ENCODE measurements at places on chromosomes 1 and 21. TPM values are rescaled to one million over a fixed set of nuclear protein-coding genes. Genes with fewer than 3 reads are reported as not detected.

- DNase-seq, result no peak
Measured at GRCh38 chr1:111234866-111235265, 7.4 kb downstream of the CHI3L2 start.

DNA sequence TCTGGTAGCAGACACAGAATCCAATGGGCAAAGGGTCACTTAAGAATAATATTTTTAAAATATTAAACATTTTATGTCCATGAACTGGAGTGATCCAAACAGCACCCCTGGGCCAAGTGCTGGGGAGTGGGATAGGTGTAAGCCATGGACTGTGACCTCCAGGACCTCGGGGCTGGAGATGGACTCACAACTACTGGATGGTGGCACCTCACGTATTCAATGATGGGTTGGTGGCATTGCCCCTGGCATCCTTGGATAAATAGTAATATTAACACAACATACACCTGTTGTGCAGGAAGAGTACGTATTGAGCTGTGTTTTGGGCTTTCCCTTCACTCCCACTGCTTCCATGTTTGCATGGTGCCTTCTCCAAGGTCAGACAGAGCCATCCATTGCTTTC, 39.3 kb upstream of the TENT5C start:
- DNase-seq, result no peak

The GSTM4 gene
- total RNA-seq, result 8.2 TPM

The FCAMR gene
- not detected for total RNA-seq

The LAPTM5 gene
- total RNA-seq, result 190 TPM

GRCh38 chr1:180181996-180182642, 27.4 kb downstream of the QSOX1 start:
- DNase-seq, result no peak

DNA sequence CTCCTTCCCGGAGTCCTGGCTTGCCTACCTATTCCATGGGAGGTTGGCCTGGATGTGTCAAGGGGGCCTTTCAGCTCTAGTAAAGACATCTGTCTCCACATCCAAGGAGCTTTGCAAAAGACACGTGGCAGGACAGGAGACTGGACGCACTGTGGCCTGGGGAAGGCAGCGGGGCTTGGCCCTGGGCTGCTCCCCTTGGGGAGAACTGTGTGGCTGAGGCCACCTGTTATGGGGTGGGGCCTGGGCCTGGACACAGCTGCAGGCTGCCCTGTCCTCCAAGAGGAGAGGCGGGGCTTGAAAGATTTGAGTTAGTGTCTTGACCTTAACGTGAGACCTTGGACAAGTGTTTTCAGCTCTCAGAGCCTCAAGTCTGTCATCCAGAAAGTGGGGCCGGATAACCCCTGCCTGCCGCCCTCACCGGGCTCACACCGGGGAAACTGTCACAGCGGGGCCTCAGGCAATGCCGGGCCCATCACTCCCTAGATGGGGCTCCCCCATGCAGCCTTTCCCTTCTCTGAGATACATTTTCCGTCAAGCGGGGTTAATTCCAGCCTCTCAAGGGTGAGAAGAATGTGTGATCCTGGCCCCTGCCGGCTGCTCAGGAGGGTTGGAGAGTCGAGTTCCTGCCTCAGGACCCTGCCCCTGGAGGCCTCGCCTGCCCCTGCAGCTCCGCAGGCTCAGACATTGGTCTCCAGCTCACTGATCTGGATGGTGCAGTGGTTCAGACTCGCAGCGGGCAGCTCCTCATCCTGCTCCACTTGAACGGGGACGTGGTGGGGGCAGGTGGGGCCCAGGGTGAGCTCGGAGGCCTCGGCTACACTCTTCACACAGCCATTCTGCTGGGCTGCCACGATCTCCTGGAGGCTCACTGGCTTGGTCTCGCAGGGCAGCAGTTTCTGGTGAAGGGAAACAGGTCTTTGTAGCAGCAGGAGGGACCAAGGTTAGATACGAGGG, 25.6 kb downstream of the PODN start:
- DNase-seq, result no peak

The FAM72C gene
- 24.0 TPM for total RNA-seq
